Muscle of leg (tissue), 16 donors: ENCODE measurements at places on chromosomes 5 and 9. TPM values are rescaled to one million over a fixed set of nuclear protein-coding genes. Genes with fewer than 3 reads are reported as not detected.
A peak's percentile ranks its signal among the peaks of the same experiment; 100 is the strongest.

Gene SPINK1
- not detected for total RNA-seq

Gene LYSMD3
- total RNA-seq, result 10.9 TPM

Gene SPINK4
- total RNA-seq, result 0.31 TPM

DNA sequence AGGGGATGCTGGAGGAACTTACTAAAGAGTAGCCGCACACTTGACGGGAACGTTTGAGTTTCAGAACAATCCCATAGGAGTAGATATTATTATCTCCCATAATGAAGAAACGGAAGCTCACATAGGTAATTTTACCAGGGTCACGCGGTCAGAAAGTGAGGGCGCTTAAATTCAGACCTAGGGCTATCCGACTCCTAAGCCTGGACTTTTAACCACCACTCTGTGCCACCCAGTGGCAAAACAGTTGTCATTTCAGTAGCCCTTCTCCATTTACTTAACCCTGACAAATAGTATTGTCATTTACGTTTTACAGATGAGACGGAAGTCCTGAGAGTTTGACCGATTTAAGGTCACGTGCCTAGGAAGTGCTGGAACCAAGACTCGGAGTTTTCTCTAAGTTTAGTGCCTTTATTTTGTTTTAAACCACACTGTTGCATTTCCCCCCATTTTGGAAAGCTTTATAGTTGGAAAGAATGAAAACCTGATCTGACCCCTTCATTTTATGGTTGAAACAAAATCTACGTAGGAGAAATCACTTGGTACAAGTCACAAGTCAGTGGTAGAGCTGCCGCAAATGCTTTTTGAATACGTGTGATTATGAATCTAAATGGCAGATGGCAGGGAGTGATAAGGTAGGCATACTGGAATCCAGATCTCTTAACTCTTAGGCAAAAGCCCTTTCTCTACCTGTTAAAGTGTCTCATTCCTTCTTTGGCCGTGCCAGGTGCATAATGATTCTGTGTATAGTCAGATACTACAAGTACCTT, 650 bp downstream of the MRRF start:
- DNase-seq, result peak; percentile 43

DNA sequence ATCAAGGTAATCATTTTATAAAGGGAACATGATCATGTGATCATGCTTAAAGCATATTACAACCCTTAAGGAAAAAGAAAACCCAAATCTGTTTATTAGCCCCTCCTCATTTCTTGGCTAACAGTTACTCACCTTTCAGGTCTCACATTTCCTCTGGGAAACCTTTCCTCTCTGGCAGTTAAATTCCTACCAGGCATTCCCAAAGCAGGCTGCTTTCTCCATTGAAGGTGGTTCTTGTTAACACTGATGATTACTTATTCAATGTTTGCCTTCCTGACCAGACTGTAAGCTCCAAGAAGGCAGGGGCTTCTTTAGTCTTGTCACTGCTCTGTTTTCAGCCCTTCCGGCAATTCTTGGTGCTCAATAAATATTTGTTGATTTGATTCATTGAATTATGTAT, 59.9 kb downstream of the PLK2 start:
- no peak for DNase-seq

DNA sequence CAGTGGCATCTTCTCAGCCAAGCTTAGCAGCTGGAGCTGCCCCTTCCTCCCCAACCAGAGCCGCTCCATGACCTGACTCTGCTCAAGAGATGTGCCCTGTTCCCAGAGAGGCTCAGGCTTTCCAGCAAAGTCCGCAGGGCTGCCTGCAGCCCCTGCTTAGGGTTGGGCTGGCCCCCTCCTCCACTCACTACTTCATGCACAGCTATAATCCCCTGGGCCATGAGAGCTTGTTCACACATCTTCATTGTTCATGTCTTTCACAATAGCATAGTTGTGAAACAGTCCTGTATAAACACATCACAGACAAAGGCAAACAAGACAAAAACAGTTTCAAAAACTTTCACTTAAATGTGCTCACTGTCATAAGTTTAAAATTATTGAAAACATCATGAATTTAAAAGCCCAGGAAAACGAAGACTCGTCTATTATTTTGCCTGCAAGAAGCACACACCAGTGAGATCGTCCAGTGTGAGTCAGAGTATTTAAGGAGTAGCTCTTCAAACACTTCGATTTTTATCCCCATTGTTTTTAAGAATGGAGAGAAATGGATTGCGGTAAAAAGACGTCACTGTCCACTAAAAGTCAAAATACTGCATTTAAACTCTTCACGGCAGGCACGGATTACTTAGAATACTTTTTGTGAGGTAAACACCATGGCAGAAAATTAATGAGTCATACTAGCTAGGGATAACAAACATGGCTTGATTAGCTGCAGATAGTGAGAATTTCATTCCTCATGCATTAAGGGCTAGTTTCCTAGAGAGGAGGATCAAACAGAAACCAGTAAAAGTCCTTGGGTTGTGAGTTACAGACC, 40.7 kb upstream of the S1PR3 start:
- DNase-seq, result peak; percentile 74

DNA sequence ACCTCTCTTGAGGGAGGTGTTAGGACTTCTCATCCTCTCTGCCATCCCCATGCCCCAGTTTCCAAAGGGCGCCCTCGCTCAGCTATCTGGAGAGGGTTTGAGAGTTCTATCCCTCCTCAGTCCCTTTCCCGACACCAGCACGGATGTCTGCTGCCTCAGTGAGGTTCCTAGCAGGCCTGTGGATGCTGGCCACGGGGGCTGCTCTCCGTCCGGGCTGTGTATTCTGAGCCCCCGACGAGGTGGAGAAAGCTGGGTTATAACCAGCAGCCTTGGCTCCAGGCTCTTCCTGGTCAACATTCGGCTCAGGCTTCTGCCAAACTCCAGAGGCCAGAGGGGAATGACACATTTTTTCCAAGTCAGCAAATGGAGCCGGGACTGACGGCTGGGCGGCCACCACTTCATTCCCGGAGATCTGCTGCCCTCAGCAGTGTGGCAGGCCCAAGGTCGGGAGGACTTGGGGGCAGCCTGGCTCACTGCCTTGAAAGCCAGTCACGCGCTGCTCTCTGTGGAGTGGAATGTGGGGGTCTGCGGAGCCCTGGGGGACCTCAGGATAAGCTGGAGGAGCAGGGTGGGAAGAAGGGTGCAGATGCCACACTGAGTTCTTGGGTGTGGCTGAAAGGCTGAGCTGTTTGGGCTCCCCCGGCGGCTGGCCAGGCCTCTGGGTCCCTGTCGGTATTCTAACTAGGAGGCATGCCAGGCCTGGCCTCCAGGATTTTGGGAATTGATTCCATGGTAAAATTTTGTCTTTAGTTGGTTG, 27.4 kb downstream of the PTPA start:
- peak; percentile 86 for DNase-seq

DNA sequence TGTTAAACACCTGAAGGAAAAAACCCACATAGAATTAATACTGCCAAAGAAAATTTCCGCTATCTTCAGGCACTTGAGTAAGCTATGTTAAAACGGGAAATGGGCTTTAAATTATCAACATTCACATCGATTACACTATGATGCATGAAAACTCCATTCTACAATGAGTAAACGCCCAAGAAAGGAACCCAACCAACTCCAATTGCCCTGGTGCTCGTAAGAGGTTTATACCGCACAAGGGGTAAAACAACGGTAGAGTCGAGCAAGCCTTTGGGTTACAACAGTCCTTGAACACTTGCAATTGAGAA, 1.0 kb downstream of the AGTPBP1 start:
- no peak for DNase-seq

GRCh38 chr5:61362796-61363368, 30.8 kb downstream of the ZSWIM6 start:
- DNase-seq, result no peak

DNA sequence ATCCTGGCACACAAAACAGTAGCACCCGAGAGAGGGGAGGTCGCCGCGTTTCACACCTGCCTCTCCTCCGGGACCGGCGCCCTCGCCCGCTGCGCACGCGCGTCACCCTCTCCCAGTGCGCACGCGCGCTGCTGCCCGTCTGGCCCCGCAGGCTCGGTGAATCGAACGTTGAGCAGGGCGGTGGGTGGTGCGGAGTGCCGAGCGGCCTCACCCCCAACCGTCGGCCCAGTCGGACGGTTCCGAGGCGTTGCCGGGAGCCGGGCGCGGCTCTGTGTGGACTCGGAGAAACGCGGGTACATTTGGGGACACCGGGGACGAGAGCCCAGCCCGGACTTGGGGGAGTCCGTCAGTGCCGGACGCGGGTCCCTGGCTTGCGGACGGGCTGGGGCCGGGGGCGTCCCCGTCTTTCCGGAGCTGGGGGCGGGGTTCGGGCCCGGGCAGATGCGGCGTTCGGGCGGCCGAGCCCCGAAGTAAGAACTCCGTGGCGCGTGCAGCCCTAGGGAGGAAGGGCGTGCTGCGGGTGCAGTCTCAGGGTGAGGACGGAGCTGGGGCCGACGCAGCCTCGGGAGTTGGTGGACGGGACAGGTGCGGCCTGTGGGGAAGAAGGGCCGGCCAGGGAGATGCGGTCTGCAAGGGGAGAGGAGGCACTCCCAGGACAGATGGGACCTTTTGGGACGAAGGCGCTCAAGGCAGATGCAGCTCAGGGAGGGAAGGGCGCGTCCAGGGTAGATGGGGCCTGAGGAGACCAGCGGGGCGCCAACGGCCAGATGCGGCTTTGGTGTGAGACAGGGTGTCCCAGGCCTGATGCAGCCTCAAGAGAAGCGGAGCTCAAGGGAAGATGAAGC, at the start of gene POMT1:
TSS of gene POMT1 (plus strand) at position 138 of the 845 bp plus-strand sequence. CDS start 1,301 bp downstream, outside the sequence.
- peak; percentile 93 for DNase-seq

DNA sequence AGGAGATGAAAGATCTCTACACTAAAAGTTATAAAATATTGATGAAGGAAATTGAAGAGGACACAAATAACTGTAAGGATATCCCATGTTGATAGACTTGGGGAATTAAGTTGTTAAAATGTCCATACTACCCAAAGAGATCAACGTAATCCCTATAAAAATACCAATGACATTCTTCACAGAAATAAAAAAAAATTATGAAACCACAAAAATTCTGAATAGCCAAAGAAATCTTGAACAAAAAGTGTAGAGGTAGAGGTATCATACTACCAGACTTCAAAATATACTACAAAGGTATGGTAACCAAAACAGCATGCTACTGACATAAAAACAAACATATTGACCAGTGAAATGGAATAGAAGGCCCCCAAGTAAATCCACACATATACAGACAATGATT, 71.5 kb upstream of the ELL2 start:
- DNase-seq, result no peak

- peak; percentile 74 for DNase-seq
These were observed 23.3 kb downstream of the PTGES2 start for GRCh38 chr9:128104171-128104618.

GRCh38 chr9:114250235-114250568, 72.7 kb upstream of the ORM1 start:
- peak; percentile 95 for DNase-seq

DNA sequence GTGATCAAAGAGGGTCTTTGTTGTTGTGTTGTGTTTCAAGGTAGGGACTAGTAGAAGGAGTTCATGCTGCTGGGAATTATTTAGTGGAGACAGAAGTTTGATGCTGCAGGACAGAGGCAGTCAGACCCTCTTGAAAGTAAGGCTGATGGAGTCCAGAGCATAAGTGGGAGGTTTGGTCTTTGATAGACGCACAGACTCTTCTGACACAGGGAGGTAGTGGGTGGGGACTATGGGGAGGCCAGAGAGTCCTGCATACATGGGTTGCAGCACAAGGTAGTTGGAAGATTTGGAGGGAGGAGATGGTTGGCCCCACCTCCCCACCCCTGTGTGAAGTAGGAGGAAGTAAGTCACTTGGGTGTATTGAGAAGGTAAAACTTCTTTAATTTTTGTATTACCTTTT, 2.4 kb upstream of the CCDC112 start:
- no peak for DNase-seq

DNA sequence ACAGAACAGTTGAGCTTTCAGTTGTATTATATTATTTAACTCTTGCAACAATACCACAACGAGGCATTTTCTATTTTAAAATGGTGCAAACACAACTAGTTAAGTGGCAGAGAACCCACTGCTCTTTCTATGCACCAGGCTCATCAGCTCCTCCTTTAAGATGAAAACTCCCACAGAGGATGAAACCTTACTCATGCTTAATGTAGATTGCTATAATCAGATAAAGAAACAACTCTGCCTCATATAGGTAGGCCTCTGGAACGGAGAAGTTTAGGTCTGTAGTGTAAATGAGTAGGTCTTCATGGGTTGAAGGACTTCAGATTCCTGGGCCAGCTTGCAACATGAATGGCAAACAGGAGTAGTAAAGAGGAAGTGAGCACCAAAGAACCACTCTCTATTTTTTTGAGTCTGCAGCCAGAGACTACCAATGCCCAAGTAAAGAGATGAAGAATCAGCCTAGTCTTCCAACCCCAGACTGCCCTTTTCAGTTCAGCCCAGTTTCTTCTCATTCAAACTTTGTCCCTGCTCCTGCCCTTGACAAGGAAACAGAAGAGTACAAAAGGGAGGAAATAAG, 33.9 kb downstream of the HACD4 start:
- DNase-seq, result no peak

- peak; percentile 25 for DNase-seq
These were observed 260.7 kb upstream of the KCNN2 start for GRCh38 chr5:114101153-114101552.
